ENCODE measurements at places on chromosomes 1 and 21. TPM values are rescaled to one million over a fixed set of nuclear protein-coding genes. Genes with fewer than 3 reads are reported as not detected.

GRCh38 chr21:29506947-29507346 lies 208.2 kb downstream of the BACH1 start:
- no peaks in the 10 kb centered on the region for H3K4me1 ChIP-seq
- H3K4me3 ChIP-seq = no peak overlapping the region
- H3K27ac ChIP-seq = no peak overlapping the region
- DNase-seq = no peak
- H3K27me3 ChIP-seq = no peaks in the 10 kb centered on the region

DNA sequence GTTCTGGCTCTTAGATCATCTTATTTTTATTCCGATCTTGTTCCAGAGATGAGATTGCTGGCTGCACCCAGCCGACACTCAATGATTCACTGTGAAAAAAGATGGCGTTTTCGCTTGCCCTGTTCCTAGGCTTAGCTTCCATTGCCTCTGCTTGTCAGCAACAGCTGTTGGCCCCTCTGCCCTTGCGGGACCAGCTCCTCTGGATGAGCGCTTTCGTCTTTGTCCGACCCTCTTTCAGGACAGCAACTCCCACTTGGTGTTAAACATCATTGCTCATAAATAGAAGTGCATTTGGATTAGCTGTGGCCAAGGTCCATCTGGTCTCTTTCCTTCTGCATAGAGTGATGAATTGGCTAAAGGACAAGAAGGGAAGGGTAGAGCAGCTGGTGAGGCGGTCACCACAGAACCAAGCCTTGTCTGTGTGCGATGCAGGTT lies 43.5 kb upstream of the SCCPDH start:
- no peaks in the 10 kb centered on the region for H3K36me3 ChIP-seq
- DNase-seq = no peak

The C1orf198 gene
- total RNA-seq = 66.7 TPM

The PRDM16 gene
- total RNA-seq = 2.0 TPM

DNA sequence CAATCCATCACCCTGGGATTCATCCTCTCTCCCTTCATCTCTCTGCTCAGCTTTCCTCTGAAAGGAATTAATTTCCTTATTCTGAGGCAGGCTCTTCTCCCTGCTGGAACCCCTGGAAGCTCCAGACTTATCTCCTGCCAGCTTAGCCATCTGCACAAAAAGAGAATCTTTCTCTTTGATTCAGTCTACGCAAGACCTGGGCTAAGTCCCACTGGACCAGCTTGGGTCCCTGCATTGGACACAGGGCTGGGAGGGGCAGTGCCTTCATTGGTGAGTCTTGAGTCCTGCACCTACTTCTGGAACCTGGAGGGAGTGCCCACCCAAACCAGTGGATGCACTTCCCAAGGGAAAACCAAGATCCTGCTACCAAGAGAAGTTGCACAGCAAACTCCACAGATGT lies 271.7 kb upstream of the CSF3R start:
- H3K4me3 ChIP-seq = no peak overlapping the region
- H3K27me3 ChIP-seq = no peaks in the 10 kb centered on the region
- peaks cover 2% of the 10 kb centered on the region for H3K4me1 ChIP-seq
- H3K27ac ChIP-seq = no peak overlapping the region

GRCh38 chr1:1083416-1084371 lies 9.6 kb upstream of the RNF223 start:
- H3K4me3 ChIP-seq = no peak overlapping the region
- DNase-seq = no peak
- peaks cover 12% of the 10 kb centered on the region for H3K27me3 ChIP-seq
- H3K4me1 ChIP-seq = peaks cover 7% of the 10 kb centered on the region

The HSPB7 gene
- not detected for total RNA-seq

DNA sequence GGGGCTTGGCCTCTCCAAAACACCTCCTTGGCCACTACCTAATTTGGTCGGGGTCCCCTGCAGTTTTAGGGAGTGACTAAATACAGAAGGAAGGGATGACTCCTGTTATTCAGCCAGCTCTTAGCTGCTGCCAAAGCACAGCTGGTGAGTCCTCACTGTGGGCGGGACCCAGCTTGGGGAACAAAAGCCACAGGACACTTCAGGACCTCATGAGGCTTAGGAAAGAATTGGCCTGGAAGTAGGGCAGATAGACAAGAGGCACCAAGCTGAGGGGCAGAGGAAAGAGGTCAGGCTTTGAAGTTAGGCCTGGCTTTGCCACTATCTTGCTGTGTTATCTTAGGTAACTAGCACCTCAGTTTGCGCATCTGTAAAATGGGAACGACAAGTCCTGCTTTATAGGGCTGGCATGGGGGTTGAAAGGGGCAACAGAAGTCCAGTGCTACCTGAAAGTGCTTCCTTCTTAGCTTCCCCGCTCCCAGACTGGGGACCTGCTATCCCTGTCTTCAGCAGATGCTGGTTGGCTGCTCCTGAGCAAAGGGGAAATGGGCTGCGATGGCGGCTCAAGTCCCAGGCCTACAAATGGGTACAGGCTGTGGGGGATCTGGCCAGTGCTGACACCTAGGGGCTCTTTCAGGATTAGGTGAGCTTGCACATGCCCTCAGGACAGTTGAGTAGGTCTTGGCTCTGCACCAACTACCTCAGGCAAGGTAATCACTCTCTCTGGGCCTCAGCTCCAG lies 15.7 kb downstream of the IFI6 start:
- no peaks in the 10 kb centered on the region for H3K27me3 ChIP-seq
- no peaks in the 10 kb centered on the region for H3K36me3 ChIP-seq
